Activated B cell treated with CpG ODN at 0.5 μM for 24 hours (primary cell): ENCODE measurements at places on chromosomes 6 and 20. TPM values are rescaled to one million over a fixed set of nuclear protein-coding genes. Genes with fewer than 3 reads are reported as not detected.

Gene ETV7
- total RNA-seq: 0.24 and 0.51 TPM in 2 replicates

Gene DNAAF9
- total RNA-seq: 3.7 and 4.5 TPM in 2 replicates

DNA sequence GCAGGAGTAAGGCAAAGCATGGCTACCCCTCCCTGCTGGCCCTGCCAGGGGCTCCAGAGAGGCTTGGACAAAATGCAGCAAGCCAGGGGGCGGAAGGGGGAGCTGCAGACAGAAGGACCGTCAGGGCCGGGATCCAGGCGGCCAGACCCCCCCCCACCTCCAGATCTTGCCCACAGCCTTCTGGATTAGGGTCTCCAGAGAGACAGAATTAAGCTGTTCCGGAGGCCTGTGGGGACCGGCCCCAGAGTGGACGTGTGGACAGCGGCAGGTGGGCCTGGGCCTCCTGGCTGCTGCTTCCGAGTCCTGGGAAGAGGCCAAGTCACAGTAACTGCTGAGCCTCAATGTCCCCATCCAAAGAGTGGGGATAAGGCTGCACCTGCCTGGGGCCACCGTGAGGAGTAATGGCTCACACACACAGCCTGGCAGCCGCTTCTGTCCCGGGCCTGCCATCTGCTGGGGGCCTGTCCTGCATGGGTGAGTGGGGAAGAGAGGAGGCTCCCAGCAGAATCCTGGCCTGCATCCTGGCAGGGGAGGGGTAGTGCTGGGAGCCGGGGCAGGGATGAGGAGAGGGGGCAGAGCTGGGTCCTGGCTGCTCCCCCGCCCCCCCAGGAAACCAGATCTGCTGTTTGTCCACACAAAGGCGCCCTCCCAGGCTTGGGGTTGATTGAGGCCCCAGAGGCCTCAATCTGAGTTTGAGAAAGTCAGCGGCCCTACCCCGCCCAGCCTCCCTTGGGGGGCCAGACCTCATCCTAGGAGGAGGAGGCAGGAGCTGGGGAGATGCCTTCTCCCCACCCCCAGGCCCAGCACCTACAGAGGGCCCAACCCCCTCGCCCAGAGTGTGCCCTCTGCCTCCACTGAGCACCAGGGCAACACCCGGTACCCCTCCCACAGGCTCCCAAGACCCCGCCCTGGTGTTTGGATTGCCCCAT is 3.9 kb downstream of the LAMA5 start:
- no peaks in the 10 kb centered on the region for H3K27me3 ChIP-seq
- no peak for DNase-seq
- no peaks in the 10 kb centered on the region for H3K36me3 ChIP-seq
- H3K4me3 ChIP-seq: no peak overlapping the region
- no peak overlapping the region for H3K27ac ChIP-seq

Gene RPS10
- total RNA-seq: 2,903 and 3,402 TPM in 2 replicates

- H3K27me3 ChIP-seq: peaks cover 8% of the 10 kb centered on the region
- DNase-seq: no peak
- no peaks in the 10 kb centered on the region for H3K36me3 ChIP-seq
These were observed 49.3 kb downstream of the PRR18 start for GRCh38 chr6:166258854-166259276.

Gene TGM3
- not detected in 2 replicates for total RNA-seq

DNA sequence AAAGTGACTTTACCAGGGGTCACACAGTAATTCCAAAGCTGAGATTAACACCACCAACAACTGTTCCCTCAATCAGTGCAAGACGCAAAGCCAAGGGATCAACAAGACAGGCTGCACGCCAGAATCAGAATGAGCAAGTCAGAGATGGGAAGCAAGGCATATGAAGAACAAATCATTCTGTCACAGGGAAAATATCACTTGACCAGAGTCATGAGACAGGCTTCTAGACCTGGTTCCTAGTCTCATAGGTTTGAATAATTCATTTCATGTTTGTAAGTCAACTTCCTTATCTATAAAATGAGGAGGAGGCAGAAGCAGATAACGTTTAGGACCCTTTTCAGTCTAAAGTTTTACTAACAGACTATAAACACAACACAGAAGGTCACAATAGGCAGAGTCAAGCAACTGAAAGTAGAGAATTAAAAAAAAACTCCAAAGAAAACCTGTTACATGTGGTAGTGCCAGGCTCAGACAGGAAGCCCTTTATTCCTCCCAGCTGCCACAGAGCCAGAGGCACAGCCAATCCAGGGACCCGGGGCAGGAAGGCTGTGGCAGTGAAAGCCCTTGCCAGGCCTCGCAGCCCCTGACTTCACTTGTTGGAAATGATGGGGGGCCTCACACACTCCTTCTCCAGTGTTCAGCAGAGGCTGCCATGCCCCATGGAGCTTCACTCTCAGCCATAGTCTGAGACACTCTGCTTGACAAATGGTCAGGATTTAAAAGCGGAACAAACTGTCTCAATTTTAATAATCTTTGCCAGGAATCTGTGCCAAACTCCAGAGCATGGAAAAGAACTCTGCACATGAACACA is 29.2 kb upstream of the DST start:
- H3K27me3 ChIP-seq: no peaks in the 10 kb centered on the region
- no peaks in the 10 kb centered on the region for H3K36me3 ChIP-seq
- no peaks in the 10 kb centered on the region for H3K4me1 ChIP-seq

Gene HTR1B
- total RNA-seq: not detected in 2 replicates

DNA sequence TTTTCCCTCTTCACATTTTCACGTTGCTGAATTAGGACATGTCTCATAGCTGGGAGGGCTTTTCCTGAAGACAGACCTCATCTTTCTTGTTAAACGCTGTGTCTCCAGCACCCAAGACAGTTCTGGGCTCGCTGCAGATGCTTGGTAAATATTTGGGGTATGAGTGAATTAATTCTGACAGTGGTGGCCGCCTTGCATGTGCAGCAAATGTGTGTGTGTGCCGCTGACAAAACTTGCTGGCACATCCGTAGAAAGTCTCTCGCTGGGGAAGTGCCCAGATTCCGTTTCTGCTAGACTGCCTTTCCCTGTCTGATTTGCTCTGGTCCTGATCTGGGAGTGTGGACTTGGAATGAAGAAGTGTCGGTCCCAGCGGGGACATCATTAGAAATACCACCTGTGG is 48.2 kb upstream of the ZNFX1 start:
- H3K27ac ChIP-seq: no peak overlapping the region
- H3K4me1 ChIP-seq: peaks cover 3% of the 10 kb centered on the region
- H3K4me3 ChIP-seq: no peak overlapping the region
- DNase-seq: no peak

Gene KCNQ5
- total RNA-seq: 10.1 and 12.0 TPM in 2 replicates

- no peak overlapping the region for H3K4me3 ChIP-seq
- no peaks in the 10 kb centered on the region for H3K27me3 ChIP-seq
- no peak overlapping the region for H3K27ac ChIP-seq
- no peaks in the 10 kb centered on the region for H3K36me3 ChIP-seq
These were observed 80.8 kb downstream of the LYRM4 start for GRCh38 chr6:5179917-5180316.

DNA sequence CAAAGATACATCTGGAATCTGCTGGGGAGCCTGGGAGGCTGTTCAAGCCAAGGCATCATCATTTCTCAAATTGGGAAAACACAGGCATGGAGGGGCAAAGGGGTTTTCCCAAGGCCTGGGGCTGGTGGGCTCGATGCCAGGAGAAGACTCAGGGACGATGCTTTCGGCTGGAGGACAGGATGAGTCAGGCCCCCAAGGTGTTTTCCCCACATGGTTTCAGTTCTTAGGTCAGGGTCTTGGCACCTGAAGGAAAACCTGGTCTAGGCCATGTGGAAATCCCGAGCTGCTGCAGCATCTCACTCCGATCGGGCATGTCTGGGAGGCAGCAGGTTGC is 348.1 kb downstream of the CDC5L start:
- peaks cover 1% of the 10 kb centered on the region for H3K27me3 ChIP-seq
- no peak for DNase-seq
- no peak overlapping the region for H3K27ac ChIP-seq
- no peak overlapping the region for H3K4me3 ChIP-seq
- H3K4me1 ChIP-seq: peaks cover 1% of the 10 kb centered on the region

GRCh38 chr6:77292564-77293546 is 170.4 kb downstream of the HTR1B start:
- H3K27me3 ChIP-seq: no peaks in the 10 kb centered on the region
- H3K4me3 ChIP-seq: no peak overlapping the region
- H3K27ac ChIP-seq: no peak overlapping the region
- no peaks in the 10 kb centered on the region for H3K4me1 ChIP-seq
- H3K36me3 ChIP-seq: no peaks in the 10 kb centered on the region
